ENCODE measurements at places on chromosomes 5 and 9. TPM values are rescaled to one million over a fixed set of nuclear protein-coding genes. Genes with fewer than 3 reads are reported as not detected.

Gene ADRB2
- 2.6 TPM for total RNA-seq

DNA sequence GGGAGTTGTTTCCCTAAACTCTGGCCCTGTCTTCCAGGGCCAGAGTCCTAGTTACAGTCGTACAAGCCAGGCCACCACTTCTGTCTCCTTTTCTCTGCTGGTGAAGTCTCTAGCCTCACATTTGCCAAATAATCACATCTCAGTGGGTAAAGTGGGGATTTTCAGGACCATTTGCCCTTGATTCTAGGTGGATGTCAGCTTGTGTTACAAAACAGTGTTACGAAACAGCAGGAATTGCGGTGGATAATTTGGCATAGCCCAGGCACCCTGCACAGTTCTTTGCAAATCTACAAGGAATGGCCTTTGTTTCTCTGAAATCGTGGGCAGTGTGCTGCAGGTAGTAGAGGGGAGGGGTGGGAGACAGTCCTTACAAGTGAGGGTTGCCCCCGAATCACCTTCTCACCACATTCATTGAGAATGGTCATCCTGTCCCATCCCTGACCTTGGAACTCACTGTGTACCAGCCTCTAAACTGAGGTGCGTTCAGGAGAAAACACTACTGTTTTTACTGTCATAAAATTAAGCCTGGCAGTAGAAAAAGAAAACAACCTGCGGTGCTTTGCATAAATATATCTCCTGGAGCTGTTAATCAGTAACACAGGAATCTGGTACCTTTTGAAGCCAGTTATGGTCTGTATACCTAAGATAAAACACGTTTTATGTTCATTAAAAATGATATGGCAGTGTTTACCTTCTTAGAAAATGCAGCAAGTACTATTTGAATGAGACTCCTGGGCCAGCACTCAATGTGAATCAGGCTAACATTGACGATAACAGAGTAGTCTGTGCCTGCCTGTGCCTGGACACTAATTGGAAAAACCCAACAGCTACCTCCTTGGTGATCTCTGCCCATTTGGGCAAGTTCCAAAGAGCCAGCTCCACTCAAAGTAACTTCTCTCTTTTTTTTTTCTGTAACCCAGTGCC is 44.3 kb downstream of the CYSTM1 start:
- no peak for DNase-seq

- no peak for DNase-seq
Observed at GRCh38 chr5:174491265-174491664, 233.1 kb upstream of the MSX2 start.

GRCh38 chr5:105806596-105806995 is 1864.1 kb downstream of the EFNA5 start:
- no peak for DNase-seq

- no peak for DNase-seq
Observed at GRCh38 chr9:3756071-3756470, 230.3 kb upstream of the RFX3 start.

GRCh38 chr9:96779089-96779488 is 1.2 kb upstream of the ZNF510 start:
- DNase-seq, result no peak

DNA sequence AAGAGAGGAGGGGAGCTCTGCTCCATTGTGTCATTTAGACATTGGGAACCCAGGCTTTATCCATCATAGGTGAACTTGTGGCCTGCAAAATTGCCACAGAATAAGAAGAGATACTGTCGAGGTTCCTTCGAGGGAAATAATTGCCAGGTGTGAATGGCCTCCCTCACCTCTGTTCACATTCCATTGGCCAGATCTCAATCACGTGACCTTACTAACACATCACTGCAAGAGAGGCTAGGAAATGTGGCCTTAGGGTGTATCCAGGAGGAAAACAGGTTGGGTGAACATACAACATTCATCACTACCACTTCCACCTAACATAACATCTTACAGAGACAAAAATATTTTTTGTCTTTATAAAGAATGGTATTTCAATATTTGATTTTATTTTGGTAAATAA is 182.1 kb downstream of the FBXL7 start:
- no peak for DNase-seq

Gene NUDT12
- 11.4 TPM for total RNA-seq
